Activated CD4-positive, alpha-beta T cell treated with anti-CD3 and anti-CD28 coated beads, Interleukin-2, Interleukin-4, amounts not matched to agents 100 ng/mL and 50 ng/mL, durations not matched to agents 16 hours and 8 hours (primary cell): ENCODE measurements at places on chromosomes 4 and X.

DNA sequence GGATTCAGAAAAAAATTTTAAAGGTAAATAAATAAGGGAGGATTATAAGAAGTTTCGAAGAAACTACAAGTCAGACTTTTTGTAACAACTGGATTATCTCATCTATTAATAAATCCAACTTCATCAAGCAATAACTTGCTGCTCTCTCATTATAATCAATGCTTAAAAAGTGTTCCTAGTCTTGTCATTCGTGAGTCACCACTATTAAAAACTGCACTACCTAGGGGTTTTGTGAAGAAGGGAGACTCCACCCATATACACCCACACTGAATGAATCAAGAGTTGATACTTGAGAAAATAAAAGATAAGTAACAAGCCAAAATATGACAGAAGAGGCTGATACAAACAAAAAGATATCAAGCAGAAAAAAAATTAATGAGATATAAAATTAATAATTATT is 360.5 kb downstream of the ZNF674 start:
- DNase-seq = no peak

DNA sequence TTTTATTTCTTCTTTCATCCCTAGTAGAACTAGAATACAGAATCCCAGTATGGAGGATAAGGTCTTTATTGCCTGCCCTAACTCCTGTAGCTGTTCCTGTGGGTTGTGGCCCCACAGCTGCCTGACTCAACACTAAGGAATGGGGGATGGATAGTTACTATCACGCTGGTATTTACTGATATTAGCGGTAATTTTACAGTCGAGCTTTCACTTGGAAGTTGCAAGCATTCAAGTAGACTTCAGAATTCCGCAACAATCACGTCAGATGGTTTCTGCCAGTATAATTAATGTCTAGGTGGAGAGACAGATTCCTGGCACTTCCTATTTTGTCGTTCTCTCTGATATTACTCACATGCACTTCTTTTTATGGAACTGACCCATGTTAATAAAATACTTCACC is 489.8 kb downstream of the PABPC4L start:
- DNase-seq = no peak

DNA sequence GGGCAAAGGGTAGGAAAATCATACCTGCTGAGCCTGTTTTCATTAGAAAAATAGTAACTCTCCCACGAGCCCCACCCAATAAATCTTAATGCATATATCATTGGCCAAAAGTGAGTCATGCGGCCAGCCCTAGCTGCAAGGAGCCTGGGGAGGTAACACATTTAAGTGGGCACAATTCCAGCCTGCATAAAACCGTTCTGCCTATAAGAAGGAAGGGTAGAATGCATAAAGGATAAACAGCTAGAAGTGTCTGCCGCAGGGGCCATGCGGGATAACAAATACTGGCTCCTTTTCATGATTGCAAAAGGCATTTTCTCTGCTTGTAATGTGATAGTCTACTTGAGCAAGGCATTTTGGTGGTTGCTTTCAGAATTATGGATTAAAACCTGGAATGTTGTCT is 37.1 kb downstream of the EFHC2 start:
- no peak for DNase-seq

GRCh38 chr4:109233570-109233969 is 68.9 kb downstream of the COL25A1 start:
- no peak for DNase-seq

DNA sequence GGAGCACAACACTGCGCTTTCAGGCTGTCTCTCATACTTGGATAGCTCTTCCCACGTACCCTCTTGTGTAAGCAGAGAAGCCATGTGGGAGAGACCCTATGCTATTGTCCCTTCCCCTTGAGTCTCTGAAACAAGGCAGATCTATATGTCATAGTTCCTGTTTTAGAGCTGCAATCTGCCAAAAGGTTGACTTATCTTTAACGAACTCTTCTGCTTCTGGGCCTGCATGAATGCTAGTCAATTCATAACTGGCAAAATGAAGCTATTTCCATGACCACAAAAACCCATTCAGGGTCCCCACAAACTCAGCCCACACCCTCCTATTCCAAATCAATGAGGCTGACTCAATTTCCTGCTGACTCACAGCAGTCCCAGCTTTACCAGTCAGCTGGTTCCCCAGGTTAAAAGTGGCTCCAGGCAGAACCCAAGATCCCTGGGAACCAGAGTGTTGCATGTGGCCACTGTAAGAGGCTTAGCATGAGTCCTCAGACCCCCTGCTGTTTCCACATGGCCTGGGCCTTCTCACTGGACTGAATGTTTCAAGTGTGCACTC is 25.3 kb upstream of the SOD3 start:
- peak; percentile 46 for DNase-seq

- no peak for DNase-seq
Observed at GRCh38 chrX:85052636-85053343, 49.1 kb downstream of the APOOL start.

- DNase-seq = no peak
Observed at GRCh38 chr4:152572417-152573086, 36.7 kb upstream of the FBXW7 start.

- DNase-seq = no peak
Observed at GRCh38 chrX:150364347-150365050, 1.4 kb downstream of the MAMLD1 start.

GRCh38 chr4:180394312-180394711 is 1848.9 kb upstream of the TENM3 start:
- no peak for DNase-seq

DNA sequence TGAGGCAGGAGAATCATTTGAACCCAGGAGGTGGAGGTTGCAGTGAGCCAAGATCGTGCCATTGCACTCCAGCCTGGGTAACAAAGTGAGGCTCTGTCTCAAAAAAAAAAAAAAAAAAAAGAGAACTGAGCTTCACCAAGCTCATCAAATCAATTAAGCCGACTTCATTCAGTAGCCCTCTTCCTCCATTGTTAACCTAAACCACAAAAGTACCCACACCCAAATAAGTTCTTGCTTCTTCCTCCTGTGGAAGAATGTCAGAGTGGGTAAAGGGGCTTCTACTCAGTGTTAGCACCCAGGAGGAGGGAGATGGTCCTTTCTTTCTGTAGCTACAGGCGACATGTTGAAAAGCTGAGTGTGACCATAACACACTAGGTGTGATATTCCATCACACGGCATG is 58.6 kb upstream of the CHRNA9 start:
- DNase-seq = no peak

DNA sequence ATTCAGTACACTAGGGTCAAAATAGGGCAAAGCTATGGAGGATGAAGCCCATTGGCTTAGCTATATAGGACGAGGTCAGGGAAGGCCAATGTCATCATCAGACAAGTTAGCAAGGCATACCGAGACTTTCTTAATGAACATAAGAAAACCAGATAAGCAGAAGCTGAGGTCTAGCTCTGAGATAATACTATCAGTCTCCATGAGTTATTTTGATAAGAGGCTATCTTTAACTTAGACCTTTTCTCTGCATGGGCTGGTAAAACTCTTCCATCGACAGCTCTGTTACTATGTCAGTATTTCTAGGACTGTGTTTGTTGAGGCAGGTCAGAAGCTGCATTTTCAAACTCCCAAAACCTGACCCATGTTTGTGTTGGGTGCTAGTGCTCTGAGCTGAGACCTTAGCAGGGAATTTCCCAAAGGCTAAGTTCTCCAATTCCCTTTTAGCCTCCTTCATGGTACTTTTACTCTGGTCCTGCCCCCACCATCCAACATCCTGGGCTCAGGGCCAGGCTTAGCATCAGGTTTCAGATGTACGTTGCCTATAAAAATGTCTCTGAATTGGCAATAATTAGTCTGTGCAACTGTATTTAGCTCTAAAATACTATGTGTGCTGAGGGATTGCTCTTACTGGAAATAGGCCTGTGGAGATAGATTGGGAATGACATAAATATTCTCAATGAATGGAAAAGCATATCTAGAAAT is 29.3 kb upstream of the LRAT start:
- no peak for DNase-seq

GRCh38 chr4:125710766-125711165 is 396.0 kb downstream of the FAT4 start:
- DNase-seq = no peak

GRCh38 chr4:138890891-138891570 is 124.5 kb upstream of the NOCT start:
- no peak for DNase-seq

DNA sequence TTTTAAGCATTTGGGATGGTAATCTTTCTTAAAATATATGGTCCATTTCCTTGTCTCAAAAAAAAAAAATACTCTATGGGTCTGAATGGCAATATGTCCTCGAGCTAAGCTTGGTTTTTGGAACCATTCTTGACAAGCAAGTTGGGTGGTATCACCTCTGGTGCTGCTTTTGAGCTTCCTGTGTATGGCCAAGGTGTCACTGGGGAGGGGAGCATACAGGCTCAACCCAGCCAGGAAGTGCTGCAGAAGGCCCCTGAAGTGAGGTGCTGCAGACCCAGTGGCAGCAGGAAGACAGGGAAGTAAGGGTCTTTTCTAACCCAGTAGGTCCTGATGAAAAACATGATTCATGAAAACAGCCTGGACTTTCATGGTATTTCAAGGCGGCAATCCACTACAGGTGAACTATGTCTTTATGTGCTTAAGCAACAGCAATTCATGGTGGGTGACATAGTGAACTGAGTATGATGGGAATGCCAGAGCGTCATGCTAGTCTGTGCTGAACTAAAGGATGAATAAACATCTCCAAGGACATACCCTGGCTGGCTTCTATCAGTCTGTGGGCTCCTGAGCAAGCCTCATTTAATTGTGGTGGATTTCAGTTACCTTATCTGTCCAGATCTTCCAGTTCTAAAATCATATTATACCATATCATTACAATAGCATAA is 15.1 kb downstream of the TRAPPC2 start:
- DNase-seq = no peak

DNA sequence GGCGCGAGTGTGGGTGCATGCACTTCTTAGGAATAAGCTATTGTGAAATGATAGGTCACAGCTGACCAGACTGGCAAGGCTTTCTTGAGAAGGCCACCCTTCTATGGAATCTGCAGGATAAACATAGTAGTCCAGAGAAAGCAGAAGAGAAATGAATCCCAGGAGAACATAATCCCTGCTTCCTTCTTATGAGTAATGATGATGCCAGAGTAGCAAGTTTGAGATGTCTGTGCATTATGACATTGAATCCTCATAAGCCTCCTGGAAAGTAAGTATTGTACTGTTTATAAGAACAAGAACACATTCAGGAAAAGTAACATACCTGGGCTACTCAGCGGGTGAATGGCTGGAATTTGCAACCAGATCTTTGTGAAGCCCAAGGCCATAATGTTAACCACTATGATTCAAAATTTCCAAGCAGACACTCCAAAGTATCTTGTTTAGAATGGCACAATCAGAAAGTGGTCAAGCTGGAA is 272.1 kb upstream of the HS3ST1 start:
- DNase-seq = no peak

DNA sequence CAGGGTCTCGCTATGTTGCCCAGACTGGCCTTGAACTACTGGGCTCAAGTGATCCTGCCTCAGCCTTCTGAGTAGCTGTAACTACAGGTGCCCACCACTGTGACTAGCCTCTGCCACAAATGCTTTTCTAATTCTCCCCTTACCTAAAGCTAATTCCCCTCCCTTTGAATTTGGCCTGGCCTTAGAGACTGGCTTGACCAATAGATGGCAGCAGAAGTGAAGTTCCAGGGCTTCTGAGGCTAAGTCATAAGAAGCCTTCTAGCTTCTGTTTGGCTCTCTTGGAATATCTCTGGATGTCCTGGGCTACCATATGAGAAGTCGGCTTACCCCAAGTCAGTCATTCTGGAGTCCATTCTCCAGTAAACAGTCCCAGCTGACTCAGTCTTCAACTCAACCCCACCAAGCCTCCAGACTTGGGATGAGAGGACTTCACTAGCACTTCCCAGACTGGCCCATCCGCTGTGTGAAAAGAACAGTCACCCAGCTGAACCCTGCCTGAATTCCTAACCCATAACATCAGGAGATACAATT is 61.0 kb downstream of the HPRT1 start:
- DNase-seq = peak; percentile 30

DNA sequence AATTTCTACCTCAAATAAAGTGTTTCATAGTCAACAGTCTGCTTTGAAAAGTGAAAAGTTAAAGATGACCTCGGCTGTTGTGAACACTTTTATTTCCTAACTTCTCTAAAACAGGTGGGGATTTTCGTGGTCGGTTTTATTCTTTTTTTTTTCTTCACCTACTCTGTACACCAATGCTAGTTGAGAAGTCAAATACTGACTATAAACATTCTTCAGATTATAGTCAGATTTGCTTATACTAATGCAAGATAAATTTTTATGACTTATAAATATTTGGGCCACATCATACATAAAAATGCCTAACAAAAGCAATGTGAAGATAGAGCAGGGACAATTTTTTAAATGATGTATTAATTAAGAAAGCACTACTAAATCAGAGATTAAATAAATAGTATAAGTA is 98.1 kb upstream of the GPR34 start:
- DNase-seq = no peak

DNA sequence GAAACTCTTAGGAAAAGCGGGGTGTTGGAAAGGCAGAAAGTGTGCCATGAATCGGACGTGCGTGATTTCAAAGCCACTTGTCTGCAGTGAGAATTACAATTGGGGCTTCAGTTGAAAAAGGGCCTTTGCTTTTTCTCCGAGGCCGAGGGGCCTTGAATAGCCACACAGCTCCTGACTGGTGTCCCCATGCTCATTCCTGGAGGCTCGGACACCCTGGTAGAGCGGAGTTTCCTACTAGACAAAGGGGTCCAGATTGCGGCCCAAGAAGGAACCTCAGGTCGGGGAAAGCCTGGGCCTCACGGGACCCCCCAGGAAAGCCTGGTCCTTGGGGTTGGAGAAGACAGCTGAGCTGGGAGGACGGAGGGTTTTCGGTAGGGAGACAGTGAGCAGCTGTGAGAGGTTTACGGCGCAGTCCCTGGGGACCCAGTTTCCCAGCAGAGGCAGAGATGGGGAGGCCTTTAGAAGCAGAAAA is 3.0 kb upstream of the SHOX start:
- no peak for DNase-seq

GRCh38 chr4:181698221-181698620 is 545.0 kb upstream of the TENM3 start:
- no peak for DNase-seq

DNA sequence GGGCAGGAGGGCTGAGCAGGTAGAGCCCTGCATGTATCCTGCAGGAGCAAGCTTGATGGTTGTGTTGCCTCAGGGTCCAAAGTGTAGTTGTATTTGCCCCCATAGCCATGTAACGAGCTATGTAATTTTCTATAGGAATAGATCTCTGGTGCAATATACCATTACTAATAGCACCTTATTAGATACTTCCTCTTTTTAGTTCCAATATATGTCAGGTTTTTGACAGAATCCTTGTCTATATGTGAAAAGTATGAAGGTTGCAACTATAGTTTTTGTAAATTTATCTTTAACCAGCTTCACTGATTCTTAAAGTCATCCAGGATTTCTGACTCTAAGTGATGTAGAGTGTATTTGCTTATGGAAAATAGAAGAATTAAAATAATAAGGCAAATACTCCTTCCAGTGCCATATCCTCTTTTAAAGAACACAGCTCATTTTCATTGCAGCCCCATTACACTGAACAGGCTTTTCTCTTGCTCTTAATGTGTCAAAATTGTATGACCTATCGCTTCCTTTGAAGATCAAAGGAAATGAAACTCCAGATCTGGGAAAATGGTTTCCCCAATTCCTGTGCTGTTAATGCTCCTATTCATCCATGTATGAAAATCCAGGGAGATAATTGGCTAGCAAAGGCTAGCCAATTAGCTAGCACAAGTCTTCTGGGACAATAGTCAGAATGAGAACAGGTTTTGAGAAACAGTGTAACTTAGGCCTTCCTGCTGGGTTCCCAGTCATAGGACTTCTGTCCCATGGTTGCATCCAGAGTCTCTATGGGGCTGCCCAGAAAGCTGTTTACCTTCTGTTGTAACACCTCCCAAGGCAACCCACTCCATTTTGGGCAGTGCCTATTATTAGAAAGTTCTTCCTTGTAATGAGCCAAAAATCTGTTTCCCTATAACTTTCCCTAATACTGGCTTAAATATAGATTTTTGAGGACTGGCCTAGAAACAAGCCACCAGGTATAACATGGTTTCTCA is 90.6 kb downstream of the TSPAN7 start:
- DNase-seq = no peak
